Kidney epithelial cell (primary cell): ENCODE measurements at places on chromosomes 4 and X. TPM values are rescaled to one million over a fixed set of nuclear protein-coding genes. Genes with fewer than 3 reads are reported as not detected.

The AMBN gene
- not detected in 2 replicates for total RNA-seq

DNA sequence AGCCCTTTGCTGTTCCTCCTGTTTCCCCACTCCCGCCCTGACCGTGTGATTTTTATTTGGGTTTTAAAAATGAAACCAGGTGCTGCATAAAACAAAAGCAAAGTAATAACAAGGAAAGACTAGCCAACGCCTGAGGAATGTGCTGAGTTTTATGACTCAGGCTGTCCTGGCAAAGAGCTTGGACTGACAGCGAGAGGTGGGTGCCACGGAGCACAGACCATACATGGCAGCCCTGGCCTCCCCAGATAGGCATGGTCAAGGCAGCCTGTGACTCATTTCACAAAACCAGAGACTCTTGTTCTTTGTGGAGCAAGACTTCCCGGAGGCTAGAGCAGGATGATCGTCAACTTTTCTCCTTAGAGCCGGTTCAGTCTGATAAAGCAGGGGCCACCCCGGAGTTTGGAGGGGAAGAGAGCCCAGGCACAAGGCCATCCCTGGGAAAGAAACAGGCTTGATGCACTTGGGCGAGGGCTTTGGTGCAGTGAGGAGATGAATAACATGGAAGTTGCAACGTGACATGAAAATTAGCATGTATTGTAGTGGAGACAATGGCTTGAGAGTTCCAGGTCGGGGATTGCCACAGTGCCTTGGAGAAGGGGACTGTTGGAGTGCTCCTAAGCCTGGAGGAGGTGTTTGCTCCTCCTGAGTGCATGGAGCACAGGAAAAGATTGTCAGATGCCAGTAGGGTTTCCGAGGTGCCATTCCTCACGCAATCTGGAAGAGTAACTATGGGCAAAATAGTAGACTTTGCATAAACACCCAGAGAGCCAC lies 54.8 kb downstream of the C4orf51 start:
- peak; percentile 97 for DNase-seq

DNA sequence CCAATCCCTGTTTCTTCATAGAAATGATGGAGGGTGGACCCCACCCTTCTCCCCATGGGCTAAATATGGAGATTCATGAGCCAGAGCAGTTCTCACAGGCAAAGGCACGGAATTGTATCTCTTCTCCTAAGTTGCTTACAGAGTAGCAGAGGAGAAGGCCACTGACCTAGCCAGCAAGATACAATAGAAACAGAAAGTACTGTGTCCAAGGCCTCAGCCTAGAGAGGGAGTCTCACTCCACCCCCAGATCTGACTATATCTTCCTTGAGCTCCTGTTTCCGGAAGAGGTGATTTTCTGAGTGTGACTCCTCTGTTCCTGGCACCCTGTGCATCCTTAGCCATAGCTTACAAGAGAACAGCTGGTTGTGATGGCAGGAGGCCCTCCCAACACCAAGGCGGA lies at the start of gene FATE1:
Gene FATE1, plus strand, starts transcription at position 284 of the 400 bp plus-strand sequence. Its CDS starts 85 bp downstream, at position 369.
- DNase-seq, result no peak

GRCh38 chrX:100647739-100648138 lies 3.7 kb downstream of the SRPX2 start:
- no peak for DNase-seq

GRCh38 chr4:1377606-1378261 lies 28.5 kb downstream of the NKX1-1 start:
- DNase-seq, result no peak

The EVC2 gene
- 12.6 and 14.7 TPM in 2 replicates for total RNA-seq

- peak; percentile 76 for DNase-seq
Measured at GRCh38 chr4:85402371-85402770, 72.6 kb upstream of the ARHGAP24 start.

- no peak for DNase-seq
Measured at GRCh38 chrX:44105228-44105913, 132.2 kb upstream of the NDP start.

- no peak for DNase-seq
Measured at GRCh38 chr4:41652971-41653370, 95.6 kb downstream of the PHOX2B start.

- DNase-seq, result no peak
Measured at GRCh38 chr4:112266823-112267222, 18.9 kb downstream of the TIFA start.

DNA sequence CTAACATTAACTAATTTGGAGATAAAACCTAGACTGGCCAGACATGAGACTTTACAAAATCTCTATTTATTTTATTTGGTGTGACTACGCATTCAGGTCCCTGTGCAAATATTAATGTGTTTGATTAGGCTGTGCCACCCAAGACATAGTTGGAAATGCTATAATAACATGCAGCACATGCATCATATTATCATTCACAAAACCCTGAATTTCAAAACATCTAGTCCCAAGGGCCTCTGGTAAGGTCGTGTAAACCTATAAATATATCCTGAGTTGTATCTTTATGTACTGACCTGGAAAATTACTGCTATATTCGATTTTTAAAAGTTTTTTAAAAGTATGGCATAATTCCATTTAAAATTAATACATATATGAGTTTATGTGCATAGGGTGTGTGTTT lies 47.1 kb upstream of the FAT4 start:
- no peak for DNase-seq

DNA sequence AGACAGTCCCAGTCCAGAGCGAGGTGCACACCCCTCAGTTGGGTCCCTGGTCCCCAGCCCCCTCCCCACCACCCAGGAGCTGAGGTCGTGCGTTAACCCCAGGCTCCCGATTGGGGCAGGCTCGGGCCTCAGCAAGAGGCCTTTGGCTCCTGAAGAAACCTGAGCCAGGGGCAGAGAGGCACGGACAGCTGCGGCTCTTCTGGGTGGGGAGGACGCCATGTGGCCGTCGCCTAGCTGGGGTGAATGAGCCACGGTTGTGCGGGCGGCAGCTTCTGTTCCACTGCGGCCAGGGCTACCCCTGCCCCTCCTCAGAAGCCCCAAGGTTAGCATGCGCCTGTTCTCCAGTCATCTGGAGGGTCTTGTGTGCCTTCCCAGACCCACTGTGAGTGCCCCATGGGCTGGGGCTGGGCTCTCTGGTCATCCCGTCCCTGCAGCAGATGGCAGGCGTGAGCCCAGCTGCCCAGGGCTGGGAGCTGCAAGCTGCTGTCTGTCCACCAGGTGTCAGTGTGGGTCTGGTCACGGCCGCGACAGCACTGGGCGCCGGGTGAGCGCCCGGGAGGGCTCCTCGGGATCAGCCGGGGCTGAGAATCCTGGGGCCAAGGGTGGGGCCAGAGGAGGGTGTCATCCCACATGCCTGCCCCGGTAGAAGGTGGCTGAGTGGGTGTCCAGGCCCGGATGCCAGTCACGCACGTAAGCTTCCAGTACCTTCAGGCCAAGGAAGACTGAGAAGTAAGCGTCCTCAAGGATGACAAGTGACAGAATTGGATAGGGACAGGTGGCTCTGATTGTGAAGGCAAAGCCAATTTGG lies 21.9 kb downstream of the ATP2B3 start:
- DNase-seq, result no peak

DNA sequence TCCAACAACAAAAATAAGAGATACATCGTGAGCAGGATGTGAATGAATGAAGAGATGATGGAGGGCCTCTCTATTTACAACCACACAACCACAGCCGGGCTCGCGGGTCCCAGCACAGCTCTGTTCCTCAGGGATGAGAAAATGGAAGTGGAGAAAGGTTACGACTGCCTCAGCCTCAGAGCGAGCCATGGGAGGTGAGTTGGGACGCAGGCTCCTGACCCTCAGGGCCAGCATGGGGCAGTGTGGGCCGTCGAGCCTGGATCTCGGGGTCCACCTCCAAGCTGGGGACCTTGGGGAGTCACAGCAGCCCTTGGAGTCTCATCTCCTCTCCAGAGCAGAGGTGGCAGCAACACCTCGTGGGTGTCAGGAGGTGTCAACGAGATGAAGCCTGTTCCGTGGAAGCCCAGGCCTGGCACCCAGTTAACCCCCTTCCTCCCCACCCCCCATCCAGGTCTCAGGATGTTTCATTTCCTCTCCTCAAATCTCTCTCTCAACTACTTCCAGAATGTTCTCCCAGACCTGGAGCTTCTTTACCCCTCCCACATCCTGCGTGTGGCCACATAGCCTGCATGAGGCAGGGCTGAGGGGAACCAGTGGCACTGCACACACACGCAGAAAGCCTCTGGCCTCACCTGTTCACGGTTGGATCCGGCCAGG lies 25.9 kb downstream of the C4orf50 start:
- no peak for DNase-seq

The TBX22 gene
- total RNA-seq, result not detected in 2 replicates

The PRDX4 gene
- total RNA-seq, result 181 and 193 TPM in 2 replicates

The FRMPD4 gene
- 0.08 TPM in 1 of 2 replicates, not detected in the other for total RNA-seq

- no peak for DNase-seq
Measured at GRCh38 chr4:6689506-6689960, 4.1 kb upstream of the S100P start.

GRCh38 chr4:18882468-18882867 lies 860.9 kb upstream of the LCORL start:
- peak; percentile 77 for DNase-seq

DNA sequence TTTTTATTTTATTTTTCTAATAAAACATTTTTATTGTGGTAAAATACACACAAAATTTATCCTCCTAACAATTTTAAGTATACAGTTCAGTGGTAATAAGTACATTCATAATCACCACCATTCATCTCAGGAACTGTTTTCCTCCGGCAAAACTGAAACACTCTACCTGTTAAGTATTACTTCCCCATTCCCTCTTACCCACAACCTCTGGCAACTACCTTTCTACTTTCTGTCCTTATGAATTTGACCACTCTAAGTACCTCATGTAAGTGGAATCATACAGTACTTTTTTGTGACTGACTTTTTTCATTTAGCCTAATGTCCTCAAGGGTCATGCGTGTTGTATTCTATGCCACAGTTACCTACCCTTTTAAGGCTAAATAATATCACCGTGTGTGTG lies 21.1 kb upstream of the HSFX4 start:
- DNase-seq, result no peak

DNA sequence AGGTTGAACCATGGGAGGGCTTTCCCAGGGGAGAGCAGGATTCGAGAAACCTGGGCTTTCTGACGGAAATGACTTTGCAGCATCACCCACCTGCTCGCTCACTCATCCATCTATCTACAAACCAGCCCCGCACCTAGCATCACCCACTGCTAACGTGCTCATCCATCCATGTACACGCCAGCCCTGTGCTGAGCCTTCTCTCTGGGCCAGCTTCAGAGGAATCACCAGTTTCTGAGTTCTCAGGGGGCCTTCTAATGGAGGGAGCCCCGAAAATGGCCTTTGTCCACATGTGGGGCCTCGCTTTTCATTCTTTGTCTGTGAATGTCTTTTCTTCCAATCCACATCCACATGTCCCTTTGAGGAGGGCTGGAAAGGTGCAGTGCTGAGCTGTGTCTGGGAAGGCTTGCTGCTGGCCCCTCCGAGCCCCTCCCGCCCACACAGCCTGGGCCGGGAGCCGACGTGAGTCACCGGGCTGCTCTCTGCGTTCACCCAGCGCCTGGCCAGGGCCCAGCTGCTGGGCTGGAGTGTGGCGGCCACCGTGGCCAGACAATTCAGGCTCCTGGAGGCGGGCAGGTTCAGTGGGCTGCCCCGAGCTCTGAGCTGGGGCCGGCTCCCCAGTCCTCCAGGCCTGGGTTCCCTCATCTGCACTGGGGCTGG lies 14.7 kb downstream of the SORCS2 start:
- peak; percentile 63 for DNase-seq

The F9 gene
- total RNA-seq, result not detected in 2 replicates

DNA sequence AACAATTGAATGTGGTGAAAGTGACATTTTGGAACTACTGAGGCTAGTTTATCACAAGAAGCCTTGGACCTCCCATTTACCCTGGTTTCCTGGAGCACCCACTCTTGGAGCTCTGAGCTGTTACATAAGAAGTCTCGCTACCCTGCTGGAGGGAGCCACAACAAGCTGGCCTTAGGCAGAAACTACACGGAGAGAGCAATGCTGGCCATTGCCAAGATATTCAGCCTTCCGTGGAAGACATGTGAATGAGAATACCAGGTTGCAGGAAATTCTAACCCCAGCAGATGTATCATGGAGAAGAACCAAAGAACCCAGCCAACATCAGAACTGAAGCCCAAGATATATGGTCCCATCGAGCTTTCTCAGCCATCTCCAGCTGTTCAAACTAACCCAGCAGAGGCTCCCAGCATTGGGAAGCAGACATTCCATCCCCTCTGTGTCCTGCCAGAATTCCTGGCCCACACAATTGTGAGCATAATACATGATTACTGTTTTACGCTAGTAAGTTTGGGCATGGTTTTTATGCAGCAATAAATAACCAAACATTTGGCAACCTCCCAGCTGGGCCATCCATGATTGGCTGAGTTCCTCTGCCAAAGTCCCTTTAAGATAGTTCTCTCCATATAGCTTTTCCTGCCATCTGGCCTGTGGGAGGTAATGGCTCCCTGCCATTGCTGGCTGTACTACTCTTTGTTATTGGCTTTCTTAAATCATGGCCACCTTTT lies 17.9 kb upstream of the PDE5A start:
- no peak for DNase-seq

- no peak for DNase-seq
Measured at GRCh38 chrX:100413229-100413628, 3.2 kb upstream of the PCDH19 start.

The REPS2 gene
- total RNA-seq, result 1.3 and 1.8 TPM in 2 replicates

DNA sequence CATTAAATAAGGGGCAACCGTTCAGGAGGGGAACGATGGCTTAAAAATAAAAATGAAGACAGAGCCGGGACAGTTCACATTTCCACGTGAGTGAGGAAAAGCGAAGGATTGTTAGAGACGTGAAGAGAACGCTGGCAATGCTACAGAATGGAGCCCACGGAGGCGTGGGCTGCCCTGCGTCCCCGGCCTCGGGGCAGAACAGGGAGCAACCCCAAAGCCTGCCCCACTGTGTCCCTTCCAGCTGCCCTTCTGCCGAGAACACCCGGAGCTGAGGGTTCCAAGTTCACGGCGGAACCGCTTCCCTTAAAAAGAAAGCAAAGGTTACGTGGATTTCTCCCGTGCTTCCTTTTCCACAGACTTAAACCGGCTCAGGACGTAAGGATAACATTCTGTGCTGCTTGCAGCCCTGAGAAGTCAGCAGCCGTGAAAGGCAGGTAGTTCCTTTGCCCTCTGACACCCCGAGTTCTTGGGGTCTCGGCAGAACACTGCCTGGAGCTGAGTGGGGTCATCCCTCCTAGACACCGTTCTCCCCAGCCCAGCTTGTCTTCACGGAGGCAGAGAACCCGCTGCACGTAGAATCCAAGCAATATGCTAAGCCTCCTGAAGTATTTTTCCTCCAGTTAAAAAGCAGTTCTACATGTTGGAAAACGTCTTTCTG lies 14.2 kb downstream of the DHRSX start:
- no peak for DNase-seq

The SHROOM2 gene
- 10.6 and 14.1 TPM in 2 replicates for total RNA-seq

- no peak for DNase-seq
Measured at GRCh38 chrX:16445166-16445752, 204.7 kb upstream of the S100G start.
